ENCODE measurements at places on chromosomes 11 and 22.

DNA sequence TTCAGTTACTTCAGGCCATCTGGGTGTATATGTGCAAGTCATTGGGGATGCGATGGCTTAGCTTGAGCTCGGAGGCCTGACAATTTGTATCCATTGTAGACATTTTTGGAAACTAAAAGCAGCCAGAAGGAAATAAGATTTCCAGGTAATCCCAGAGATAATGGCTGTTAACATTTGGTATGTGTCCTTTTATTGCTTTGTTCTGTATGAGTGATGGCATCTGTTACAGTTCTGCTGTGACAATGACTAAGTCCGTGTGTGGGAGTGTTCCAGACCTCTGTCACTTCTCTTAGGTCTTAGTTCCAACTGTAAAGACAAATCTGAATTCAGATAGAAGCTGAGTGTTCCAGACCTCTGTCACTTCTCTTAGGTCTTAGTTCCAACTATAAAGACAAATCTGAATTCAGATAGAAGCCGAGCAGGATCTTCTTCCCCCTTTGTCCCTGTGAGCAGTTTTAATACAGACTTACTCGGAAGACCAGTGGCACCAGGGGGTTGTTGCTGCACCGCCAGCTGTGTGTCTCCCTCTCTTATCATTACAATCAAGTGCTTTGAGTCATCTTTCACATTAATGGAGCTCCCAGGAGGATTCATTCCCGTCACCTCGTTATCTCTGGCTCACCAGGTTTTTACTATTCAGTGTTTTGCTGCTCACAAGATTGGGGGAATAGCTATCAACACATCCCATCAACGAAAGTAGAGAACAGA is 190.9 kb upstream of the SORL1-AS1 start:
- H3K36me3 ChIP-seq = no peaks in the 10 kb centered on the region
- H3K4me1 ChIP-seq = no peaks in the 10 kb centered on the region
- H3K27ac ChIP-seq = no peak overlapping the region
- no peaks in the 10 kb centered on the region for H3K27me3 ChIP-seq

DNA sequence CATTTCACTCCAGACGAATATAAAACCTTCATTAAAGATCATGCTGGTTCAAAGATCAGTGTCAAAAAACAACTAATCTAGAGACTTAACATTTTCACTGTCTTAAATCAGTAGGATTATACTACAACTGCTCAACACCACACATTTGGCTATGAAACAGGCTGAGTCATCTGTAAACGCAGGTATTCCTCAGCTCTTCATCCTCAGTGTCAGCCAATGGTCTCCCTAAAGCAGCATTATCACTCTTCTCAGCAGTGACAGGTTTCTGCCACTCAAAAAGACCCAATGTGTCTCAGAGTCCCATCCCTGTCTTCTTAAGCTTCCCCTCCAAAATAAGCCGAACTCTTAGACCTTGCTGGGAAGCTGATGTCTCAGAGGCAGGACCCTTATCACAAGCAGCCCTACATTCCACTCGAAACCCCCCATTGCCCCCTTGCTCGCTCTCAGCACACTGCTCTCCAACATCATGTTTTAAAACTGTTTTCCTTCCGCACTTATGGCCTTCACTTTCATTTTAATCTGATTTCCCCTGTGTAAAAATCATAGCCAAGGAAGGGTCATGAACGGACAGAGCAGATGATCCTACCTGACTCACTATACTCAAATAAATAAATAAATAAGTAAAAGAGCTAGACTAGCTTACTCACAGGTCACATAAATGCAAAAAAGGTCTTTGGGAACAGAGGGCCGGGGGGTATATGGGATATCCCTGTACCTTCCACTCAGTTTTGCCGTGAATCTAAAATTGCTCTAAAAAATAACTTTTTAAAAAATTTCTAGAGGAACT is 23.0 kb downstream of the CDON start:
- DNase-seq = no peak
- no peak overlapping the region for H3K4me3 ChIP-seq
- H3K36me3 ChIP-seq = no peaks in the 10 kb centered on the region
- H3K4me1 ChIP-seq = no peaks in the 10 kb centered on the region

- peaks cover 20% of the 10 kb centered on the region for H3K4me1 ChIP-seq
- no peaks in the 10 kb centered on the region for H3K27me3 ChIP-seq
- H3K4me3 ChIP-seq = no peak overlapping the region
- DNase-seq = no peak
- H3K27ac ChIP-seq = peak overlapping the region; percentile 27
Observed at GRCh38 chr11:14336507-14337503, 22.2 kb downstream of the RRAS2 start.

GRCh38 chr11:124638500-124638899 is 15.8 kb downstream of the TBRG1 start:
- peaks cover 16% of the 10 kb centered on the region for H3K36me3 ChIP-seq
- H3K4me1 ChIP-seq = no peaks in the 10 kb centered on the region
- no peak overlapping the region for H3K27ac ChIP-seq
- H3K4me3 ChIP-seq = no peak overlapping the region

DNA sequence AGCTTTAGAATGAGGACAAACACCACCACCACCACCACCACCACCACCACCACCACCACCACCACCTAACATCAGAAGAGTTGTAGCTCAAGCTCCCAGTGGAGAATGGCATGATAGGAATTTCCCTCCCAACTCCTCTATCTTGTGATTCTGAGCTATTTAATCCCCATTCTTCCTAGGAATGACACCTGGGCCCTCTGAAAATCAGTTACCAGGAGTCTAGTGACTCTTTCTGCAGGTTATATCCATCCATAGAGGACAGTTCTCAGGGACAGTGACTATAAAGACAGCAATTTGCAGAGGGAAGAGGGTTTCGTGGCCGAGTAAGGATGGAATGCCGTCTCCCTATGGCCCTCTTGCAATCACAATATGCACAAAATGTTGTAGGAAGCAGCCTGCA is 27.8 kb downstream of the MYH9 start:
- H3K27ac ChIP-seq = peak overlapping the region; percentile 26
- H3K4me1 ChIP-seq = peaks cover 99% of the 10 kb centered on the region
- H3K27me3 ChIP-seq = no peaks in the 10 kb centered on the region
- H3K36me3 ChIP-seq = peaks cover 8% of the 10 kb centered on the region

DNA sequence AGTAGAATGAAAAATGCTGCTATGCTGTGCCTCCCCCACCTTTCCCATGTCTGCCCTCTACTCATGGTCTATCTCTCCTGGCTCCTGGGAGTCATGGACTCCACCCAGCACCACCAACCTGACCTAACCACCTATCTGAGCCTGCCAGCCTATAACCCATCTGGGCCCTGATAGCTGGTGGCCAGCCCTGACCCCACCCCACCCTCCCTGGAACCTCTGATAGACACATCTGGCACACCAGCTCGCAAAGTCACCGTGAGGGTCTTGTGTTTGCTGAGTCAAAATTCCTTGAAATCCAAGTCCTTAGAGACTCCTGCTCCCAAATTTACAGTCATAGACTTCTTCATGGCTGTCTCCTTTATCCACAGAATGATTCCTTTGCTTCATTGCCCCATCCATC is 14.9 kb upstream of the HBE1 start:
- H3K4me1 ChIP-seq = no peaks in the 10 kb centered on the region
- no peak overlapping the region for H3K27ac ChIP-seq
- H3K27me3 ChIP-seq = no peaks in the 10 kb centered on the region
- DNase-seq = no peak
- no peaks in the 10 kb centered on the region for H3K36me3 ChIP-seq

- peaks cover 3% of the 10 kb centered on the region for H3K4me1 ChIP-seq
- no peaks in the 10 kb centered on the region for H3K27me3 ChIP-seq
- no peaks in the 10 kb centered on the region for H3K36me3 ChIP-seq
- H3K27ac ChIP-seq = no peak overlapping the region
- H3K4me3 ChIP-seq = no peak overlapping the region
Observed at GRCh38 chr11:14364322-14364721, 5.3 kb upstream of the RRAS2 start.

GRCh38 chr11:45606514-45607281 is 58.7 kb downstream of the CHST1 start:
- H3K36me3 ChIP-seq = no peaks in the 10 kb centered on the region
- no peaks in the 10 kb centered on the region for H3K27me3 ChIP-seq
- H3K4me1 ChIP-seq = no peaks in the 10 kb centered on the region
- DNase-seq = no peak
- no peak overlapping the region for H3K4me3 ChIP-seq

DNA sequence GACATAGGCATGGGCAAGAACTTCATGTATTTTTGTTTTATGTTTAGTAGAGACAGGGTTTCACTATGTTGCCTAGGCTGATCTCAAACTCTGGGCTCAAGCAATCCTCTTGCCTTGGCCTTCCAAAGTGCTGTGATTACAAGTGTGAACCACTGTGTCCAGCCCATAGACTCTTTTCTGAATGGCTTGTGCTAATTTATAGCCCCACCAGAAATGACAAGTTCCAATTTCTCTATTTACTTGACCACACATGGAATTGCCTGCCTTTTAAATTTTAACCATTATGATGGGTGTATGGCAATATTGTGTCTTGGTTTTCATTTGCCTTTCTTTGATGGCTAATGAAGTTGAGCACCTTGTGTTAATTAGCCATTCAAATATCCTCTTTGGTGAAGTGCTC is 85.8 kb upstream of the NECTIN1 start:
- H3K36me3 ChIP-seq = no peaks in the 10 kb centered on the region
- no peak overlapping the region for H3K4me3 ChIP-seq
- DNase-seq = no peak
- no peaks in the 10 kb centered on the region for H3K27me3 ChIP-seq
- no peak overlapping the region for H3K27ac ChIP-seq

DNA sequence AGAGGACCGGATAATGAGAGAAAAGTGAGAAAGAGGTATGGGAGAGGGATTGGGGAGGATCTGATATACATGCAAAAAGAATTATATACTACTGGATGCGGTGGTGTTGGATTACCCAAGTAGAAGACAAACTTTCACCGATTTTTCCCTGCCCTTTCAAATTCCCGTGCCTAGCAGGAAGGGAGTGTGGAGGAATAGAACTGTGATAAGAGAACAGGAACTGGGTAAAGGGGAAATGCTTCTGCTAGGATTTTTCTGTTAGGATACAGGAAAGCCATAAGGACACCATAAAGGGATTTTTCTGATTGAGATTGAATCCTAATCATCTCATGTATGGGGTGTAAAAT is 480 bp upstream of the MTMR2 start:
- no peaks in the 10 kb centered on the region for H3K36me3 ChIP-seq
- H3K4me3 ChIP-seq = peak overlapping the region; percentile 91
- no peak for DNase-seq
- peak overlapping the region; percentile 85 for H3K27ac ChIP-seq

DNA sequence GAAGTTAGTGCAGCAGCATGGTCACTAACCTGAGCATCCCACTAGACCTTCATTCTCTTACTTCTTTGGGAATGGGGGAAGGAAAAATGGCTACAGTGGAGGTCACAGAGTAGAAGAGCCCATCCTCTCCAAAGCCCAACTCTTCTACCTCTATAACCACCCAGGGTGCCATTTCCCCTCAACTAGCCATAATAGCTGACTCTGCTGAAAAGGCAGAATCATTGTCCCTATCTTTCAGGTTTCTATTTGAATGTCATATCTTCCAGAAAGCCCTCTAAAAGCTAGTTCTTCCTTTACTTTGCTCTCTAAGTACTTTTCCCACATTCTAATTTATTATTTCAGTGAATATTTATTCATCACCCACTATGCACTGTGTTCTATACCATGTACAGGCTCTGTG is 421.6 kb downstream of the TENM4 start:
- H3K4me3 ChIP-seq = no peak overlapping the region
- no peaks in the 10 kb centered on the region for H3K36me3 ChIP-seq
- H3K4me1 ChIP-seq = no peaks in the 10 kb centered on the region
- no peak overlapping the region for H3K27ac ChIP-seq
- DNase-seq = no peak

DNA sequence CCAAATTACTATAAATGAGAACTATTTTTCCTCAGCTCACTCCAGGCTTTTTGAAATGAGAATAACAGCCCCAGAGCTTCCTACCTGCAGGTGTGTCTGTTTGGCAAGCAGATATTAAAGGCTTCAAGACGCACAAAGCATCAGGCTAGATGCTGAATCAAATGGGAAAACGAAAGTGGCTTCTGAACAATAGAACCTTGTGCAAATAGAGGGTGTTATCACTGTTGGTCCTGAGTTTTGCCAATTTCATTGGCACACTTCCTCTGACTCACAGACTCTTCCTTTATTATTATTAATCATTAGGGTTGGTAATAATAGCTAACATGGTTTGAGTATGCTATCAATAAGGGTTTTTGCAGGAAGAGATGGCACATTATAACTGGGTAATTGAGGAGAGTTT is 13.4 kb downstream of the SYT13 start:
- no peak overlapping the region for H3K27ac ChIP-seq
- no peaks in the 10 kb centered on the region for H3K36me3 ChIP-seq
- peaks cover 5% of the 10 kb centered on the region for H3K27me3 ChIP-seq
- H3K4me1 ChIP-seq = no peaks in the 10 kb centered on the region

GRCh38 chr11:61163714-61164605 is 2.7 kb upstream of the VPS37C start:
- H3K27ac ChIP-seq = peak overlapping the region; percentile 66
- DNase-seq = peak; percentile 42
- H3K4me3 ChIP-seq = no peak overlapping the region

- H3K4me1 ChIP-seq = peaks cover 17% of the 10 kb centered on the region
- H3K27me3 ChIP-seq = no peaks in the 10 kb centered on the region
- no peak overlapping the region for H3K4me3 ChIP-seq
- DNase-seq = no peak
Observed at GRCh38 chr11:33719587-33719986, 16.6 kb downstream of the CD59 start.

All from natural killer cell (primary cell).